ENCODE measurements at places on chromosomes 2 and 18. TPM values are rescaled to one million over a fixed set of nuclear protein-coding genes. Genes with fewer than 3 reads are reported as not detected.

Gene MPP4
- total RNA-seq, result 0.56 TPM

DNA sequence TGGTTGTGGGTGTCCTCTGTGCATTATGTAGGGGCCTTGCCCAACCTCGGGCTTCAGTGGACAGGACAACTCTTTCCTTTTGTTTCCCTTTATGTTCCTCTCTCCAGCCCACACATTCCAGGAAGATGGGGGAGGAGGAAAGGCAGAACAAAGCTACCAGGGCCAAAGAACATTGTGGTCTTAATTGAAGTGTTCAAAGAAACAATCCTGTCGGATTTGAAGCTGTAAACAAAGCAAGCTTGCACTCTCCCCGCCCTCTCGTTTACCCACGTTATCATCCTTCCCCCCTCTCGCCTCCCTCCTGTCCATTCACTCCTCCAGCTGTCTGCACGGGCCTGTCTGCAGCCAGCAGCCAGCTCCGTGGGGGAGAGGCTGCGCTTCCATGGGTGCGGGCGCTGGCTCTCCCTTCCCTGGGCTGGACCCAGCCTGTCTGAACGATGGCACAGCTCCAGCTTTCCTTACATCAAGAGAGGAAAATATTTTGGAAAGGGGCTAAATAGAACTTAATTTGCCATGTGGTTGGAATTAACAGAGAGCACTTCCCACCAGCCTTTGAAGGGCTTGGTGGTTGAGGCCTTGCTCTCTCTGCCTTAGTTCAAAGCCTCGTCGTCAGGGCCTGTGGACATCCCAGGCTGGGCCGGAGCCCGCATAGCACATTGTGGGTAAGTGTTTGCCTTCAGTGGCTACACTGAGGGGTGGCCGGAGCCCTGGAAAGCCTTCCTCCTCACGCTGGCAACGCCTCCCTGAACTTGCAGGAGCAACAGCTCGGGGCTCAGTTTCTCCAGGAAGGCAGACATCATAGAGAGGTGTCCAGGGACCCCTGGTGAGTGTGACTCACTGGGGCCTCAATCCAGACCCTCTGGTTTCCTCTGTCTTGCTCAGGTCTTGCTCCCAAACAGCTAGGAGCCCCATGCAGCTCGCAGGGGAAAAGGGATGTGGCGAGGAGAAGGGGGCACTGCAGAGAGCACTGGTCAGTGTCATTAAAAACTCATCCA lies 60.6 kb upstream of the HS6ST1 start:
- peak; percentile 83 for DNase-seq

Gene C2orf15
- total RNA-seq, result not detected

DNA sequence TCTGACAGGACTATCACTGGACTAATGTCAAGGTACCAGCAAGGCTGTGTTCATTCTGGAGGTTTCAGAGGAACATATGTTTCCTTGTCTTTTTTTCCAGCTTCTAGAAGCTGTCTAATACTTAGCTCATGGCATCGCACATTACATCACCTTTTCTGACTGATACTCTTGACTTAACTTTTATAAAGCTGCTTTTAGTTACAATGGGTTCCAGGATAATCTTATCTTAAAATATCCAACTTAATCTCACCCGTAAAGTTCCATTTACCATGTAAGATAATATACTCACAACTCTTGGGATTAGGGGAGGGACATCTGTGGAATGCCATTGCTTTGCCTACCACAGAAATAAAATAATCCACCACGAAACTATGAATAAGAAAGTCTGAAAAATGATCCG lies 394.2 kb downstream of the CDH19 start:
- DNase-seq, result no peak

DNA sequence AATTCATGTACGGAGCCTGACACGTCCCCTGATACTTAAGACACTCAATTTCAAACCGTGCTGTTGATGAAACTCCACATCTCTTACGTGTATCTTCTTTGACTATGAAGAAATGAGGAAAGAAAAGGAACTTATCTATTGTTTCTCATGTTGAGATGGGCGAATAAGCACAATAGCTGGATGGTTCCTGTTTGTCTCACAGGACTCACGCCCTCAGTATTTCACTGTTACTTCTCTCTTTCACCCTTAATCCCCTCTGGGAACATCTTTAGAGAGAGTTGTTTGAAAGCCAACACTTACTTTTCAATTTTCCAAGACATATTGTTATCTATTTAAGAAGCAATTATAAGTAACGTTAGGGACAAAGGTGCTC lies 99.8 kb downstream of the COPS8 start:
- DNase-seq, result no peak

GRCh38 chr2:10286216-10287037 lies 16.3 kb upstream of the HPCAL1 start:
- peak; percentile 63 for DNase-seq

- DNase-seq, result no peak
Observed at GRCh38 chr18:34397286-34397896, 172.7 kb upstream of the NOL4 start.

Gene MMADHC
- total RNA-seq, result 81.5 TPM

Gene SPAST
- total RNA-seq, result 11.1 TPM

- DNase-seq, result no peak
Observed at GRCh38 chr2:42567806-42568400, 529 bp upstream of the MTA3 start.

DNA sequence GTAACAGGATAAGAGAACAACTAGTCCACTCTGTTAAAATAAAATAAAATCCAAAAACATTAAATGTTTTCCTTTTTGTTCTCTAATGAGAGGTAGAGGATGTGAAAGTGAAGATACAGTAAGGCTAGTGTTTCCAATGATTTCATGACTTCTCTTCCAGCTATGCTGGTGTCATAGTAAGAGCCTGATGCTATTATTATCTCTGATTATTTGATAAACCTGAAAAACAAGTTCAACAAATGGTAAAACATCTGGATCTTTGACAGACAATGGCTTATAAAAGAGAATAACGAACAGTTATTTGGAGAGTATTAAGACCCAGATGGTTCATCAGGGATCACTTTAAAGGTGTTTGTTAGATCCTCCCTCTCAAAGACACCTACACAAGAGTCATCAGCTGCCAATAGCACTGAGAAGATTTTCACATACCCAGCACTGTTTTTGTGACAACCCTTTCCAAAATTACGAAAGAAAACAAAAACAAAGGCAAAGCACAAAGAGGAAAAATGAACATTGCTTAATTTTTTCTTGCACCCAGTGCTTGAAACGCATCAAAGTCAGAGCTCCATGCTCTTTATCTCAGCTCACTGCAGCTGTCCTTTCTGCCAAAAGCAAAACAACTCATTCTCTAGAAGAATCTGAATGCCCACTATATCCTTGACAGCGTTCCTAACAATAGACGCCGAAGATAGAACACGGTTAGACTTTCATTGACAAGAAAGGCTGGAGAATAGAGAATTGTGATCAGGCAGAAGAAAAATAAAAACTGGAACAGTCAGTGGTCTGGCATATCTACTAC lies 168.6 kb downstream of the SLC8A1 start:
- DNase-seq, result no peak

All from posterior vena cava (tissue), 2 donors.